Brain microvascular endothelial cell (primary cell): ENCODE measurements at places on chromosomes 5 and 9.

GRCh38 chr5:12214267-12215015 lies 310.2 kb upstream of the CTNND2 start:
- no peak for DNase-seq

- DNase-seq, result peak; percentile 45
Measured at GRCh38 chr9:131253891-131254491, 22.3 kb downstream of the FAM78A start.

GRCh38 chr5:109242518-109242917 lies 167.3 kb downstream of the PJA2 start:
- DNase-seq, result no peak

DNA sequence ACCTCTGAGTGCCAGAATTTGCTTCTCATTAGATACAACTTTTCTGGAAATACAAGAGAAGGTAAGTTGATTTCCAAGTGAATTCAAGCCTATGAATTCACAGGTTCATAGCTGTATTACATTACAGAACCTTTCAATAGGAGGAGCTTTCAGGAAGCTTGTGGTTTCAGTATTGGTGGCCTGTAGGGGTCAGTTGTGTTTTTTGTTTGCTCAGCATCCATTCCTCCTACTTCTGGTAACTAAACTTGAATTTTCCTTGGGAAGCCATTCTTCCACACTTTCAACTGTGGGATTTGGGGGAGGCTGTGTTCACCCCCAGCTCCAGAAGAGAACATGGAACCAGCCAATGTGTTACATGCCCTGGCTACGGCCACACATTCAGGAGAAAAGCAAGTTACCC lies 5.6 kb upstream of the CYSTM1 start:
- DNase-seq, result no peak

- no peak for DNase-seq
Measured at GRCh38 chr5:154999865-155000264, 13.7 kb upstream of the KIF4B start.

DNA sequence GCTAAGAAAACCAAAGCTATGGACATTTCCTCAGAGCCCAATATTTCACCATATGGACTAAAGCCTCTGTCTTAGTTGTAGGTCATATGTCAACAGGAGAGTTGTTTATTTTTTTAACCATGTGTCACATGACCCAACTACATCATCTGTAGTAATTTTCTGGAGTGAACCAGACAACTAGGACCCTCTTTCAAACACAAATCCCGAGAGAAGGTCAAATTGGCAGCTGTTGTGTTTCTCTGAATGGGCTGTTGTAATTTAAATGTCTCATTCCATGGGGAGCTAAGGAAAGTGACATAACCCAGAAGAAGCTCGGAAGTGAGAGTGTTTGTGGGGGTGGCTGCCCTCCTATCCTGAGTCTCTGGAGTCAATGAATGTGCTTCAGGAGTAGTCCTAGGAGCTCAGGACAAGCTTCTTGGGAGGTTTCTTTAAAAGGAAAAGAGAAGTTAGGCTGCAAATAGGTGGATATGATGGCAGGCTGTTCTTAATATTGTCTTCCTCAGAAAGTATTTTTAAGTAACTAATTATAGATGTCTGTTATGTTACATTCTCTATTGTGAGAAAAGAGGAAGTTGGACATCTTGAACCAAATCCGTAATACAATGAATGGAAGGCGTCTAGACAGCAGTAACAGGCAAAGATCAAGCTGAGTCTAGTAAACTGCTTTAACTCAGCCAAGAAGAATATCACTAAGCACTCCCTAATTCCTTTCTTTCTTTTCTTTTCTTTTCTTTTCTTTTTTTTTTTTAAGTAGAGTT lies 50.1 kb downstream of the TMEM167A start:
- DNase-seq, result no peak

DNA sequence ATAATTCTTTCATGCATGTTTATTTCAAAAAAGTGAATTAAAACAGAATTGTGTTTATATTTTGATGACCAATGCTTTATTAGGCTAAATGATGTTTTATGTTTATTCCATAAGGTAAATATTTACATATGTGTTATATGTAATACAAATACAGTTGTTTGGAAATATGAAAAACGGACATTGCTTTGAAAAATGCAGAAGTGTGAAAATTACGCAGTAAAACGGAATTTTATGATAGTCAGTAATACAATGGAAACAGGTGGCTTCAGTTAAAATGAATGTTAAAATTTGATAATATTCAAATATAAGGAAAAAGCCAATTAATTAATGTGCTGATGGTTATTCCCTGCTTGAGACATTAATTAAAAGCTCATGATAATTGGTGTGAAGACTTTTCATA lies 1633.8 kb downstream of the MAT2B start:
- no peak for DNase-seq

DNA sequence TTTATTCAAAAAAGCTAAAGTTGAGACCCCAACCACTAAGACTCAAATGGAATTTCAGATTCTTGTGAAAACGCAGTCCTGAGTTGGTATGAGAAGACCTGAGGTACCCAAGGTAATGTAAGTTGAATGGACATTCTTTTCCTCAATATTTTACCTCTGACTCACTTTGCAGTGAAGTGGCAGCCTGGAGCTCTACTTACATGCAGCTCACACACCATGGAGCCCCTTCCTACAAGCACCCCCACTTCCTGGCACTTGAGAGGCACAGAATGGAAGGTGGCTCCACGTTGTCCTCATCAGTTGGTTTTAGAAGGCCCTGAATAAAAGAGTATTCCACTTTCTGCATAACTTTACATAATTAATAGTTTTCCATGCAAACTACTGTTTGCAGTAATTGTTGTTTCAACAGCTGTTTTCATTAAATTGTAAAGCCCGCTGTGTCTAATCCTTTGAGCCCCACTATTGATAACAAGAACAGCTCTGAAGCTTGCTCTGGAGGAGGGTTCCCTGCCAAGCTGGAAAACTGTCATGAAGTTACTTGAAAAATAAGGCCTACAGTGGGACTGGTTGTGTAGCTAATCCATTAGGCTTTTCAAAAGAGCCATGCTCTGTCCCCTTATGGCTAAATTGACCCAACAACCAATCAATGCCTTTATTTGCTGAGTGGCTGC lies 102.2 kb upstream of the SPATA31D4 start:
- no peak for DNase-seq

GRCh38 chr9:131597246-131597645 lies 51.9 kb downstream of the PRRT1B start:
- DNase-seq, result no peak

GRCh38 chr9:128625391-128626146 lies 31.1 kb downstream of the DYNC2I2 start:
- no peak for DNase-seq

- DNase-seq, result peak; percentile 8
Measured at GRCh38 chr9:125380406-125380805, 118.8 kb downstream of the GAPVD1 start.

GRCh38 chr5:100913298-100913697 lies 10.2 kb upstream of the ST8SIA4 start:
- no peak for DNase-seq
